NCI-H345 (cell line): ENCODE measurements at places on chromosomes 16 and 17.

DNA sequence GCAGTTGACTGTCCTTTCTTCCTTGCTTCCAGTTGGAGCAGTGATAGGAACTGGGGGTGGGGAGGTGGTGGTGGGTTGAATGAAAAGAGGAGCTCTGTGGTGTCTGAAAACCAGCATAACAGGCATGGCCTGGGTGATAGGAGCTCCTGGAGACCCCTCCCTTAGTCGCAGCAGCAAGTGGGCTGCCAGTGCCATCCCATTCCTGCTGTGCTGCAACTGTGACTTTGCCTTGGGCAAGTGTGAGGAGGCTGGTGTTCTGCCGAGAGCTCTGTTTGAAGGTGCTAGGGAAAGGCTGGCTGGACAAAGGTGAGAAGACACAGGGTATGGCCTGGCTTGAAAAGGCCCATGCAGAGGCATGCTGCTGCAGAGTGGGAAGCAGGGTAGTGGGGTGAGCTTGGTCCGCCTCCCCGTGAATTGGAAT is 2.7 kb upstream of the CDK5R1 start:
- DNase-seq, result no peak

DNA sequence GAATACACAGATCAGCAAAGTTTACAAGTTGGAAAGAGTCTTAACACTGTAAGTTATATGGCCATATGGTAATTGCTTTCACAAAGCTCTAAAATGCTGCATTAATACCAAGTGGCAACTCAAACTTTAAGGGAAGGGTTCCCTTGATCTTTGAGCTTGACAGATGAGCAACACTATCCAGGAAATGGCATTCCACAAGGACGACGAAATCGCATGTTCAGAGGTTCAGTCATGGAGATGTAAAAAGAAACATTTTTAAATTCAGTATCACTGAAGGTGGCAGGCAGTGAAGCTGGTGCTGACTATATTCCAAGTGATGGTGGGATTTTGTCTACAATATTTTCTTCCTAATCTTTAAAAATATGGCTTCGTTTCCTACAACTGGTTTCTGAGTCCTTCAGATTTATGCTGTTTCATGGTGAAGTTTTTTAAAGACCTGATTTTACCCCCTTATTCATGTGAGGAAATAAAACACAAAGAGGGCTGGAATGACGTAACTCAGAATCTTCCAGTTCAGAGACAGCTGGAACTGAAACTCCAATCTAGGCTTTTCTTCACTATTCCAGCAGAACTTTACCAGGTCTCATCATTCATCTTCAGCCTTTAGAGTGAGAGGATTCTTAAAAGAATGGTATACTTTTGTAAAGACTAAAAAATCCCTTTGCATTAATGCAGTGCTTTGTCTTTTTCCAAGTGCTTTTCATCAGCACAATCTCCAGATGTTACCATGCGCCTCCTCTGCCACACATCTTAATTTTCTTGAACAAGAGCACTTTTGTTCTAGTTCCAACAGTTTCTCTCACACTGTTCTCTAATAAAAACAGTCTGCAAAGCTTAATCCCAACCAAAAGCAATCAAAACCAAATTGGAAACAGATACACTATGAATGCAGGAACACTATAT is 20.2 kb downstream of the CHCT1 start:
- no peak for DNase-seq

DNA sequence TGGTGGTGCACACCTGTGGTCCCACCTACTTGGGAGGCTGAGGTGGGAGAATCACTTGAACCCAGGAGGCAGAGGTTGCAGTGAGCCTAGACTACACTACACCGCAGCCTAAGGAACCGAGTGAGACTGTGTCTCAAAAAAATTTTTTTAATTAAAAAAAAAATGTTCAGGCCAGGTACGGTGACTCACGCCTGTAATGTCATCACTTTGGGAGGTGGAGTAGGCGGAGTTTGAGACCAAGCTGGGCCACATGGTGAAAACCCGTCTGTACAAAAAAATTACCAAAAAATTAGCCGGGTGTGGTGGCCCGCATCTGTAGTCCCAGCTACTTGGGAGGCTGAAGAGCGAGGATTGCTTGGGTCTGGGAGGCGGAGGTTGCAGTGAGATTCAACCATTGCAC is 3.6 kb upstream of the FAM222B start:
- DNase-seq, result no peak

GRCh38 chr16:68707340-68708152 is 29.5 kb upstream of the CDH1 start:
- DNase-seq, result no peak

- DNase-seq, result no peak
Observed at GRCh38 chr17:62712171-62712581, 84.7 kb downstream of the MRC2 start.

GRCh38 chr16:79599256-79599836 is 1.2 kb downstream of the MAF start:
- DNase-seq, result peak; percentile 13

DNA sequence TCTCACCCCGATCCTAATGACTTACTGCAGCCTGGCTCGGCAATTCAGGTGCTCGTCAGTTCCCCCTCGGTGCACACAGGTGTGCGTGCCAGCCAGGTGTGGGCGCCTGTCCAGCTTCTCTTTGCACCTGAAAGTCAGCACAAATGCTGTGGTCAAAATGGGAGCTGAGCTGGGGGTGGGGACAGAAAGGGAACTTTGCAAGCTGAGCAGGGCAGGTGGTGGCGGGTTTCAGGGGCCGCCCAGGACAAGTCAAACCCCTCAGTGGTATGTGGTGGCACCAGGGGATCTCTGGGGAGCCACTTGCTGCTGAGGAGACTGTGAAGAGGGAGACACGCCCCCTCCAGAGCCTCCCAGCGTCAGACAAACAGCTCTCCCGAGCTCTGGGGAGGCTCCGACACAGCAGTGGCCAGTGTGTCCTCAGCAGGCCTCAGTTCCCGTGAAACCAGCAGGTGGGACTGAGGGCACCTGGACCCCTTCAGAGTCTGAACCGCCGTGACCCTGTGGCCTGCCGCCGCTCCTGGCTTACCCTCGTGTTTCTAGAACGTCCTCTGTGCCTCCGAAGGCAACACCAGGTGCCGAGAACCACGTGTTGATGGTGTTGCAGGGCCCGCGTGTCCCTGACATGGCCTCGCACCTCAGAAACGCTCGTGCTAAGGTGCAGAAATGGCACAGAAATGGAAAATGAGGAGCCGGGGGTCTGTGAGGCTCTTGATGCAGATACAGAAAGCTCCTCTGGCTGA is 233.5 kb upstream of the TNRC6C start:
- peak; percentile 80 for DNase-seq

DNA sequence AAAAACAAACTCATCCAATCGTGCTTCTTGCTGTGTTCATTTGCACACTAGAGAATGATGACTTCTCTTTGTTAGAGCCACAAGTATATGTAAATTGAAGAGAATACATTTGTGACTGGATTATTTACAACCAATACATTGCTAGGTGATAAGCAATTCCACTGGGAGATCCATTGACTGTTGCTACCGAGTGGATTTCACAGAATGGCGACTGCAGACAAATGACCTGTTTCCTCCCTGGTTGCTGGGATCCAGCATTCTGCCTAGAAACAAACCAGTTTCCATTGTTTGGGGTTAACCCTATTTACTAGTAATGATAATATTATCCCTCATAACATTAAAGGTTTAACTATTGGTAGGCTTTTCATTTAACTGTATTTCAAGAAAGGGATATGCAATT is 36.9 kb upstream of the CPHXL start:
- no peak for DNase-seq

- DNase-seq, result peak; percentile 33
Observed at GRCh38 chr16:82580298-82580890, 46.4 kb upstream of the CDH13 start.

DNA sequence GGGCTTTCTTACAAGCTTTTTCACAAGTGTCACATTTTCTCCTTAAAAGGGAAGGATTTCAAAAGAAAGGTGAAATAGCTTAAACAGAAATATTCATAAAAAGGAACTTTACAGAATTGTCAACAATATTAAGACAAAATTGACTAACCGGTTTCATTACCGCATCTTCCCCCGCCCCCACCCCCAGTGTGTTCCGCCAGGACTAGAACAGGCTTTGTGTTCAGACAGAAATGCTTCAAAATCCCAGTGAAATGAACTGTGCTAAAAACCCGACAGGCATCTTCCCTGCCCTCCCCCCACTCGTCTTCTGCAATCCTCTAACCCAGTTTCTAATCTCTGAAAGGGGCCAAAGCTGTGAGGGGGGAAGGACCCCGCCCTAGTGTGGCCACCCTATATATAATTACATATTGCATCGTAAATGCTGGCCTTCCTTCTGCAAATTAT is 990 bp upstream of the ROGDI start:
- DNase-seq, result no peak

GRCh38 chr17:46003907-46004748 is 5.1 kb downstream of the STH start:
- peak; percentile 93 for DNase-seq
